ENCODE measurements at places on chromosomes 4 and X.

- no peak for DNase-seq
These were observed 357 bp upstream of the ETNPPL start for GRCh38 chr4:108763226-108763593.

DNA sequence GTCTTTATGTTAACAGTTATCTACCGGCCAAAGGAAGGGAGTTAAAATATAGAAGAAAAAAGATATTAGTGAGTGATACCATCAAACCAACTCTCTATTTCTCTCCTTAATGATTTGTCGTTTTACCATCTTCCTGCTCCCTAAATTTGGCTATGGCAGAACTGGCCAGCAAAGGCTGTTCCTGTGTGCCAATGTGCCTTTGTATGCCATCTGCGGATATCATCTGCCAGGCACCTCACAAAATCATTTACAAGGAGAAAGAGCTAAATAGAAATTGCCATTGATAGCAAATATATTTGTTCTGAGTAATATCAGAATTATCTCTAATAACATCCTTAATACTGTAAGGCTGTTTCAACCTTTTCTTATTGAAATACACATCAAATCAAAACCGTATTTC lies 22.4 kb downstream of the GPM6A start:
- no peak for DNase-seq

DNA sequence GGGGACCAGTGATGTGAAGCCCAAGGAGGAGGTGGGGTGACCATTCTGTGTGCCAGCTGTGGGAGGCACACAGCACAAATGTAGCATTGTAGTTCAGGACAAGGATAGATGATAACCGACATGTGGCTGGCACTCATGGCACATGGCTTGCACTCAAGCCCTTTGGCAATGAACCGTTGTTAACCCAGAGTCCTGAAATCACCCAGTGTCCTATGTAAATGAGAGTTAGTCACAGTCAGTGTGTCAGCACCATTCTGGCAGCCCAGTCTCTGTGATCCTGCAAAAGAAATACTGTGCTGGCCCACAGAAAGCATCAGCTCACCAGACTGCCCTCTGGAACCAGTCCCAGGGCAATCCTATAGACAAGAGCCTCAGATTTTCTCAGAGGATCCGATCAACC lies 339.3 kb downstream of the MID1IP1 start:
- DNase-seq: no peak

DNA sequence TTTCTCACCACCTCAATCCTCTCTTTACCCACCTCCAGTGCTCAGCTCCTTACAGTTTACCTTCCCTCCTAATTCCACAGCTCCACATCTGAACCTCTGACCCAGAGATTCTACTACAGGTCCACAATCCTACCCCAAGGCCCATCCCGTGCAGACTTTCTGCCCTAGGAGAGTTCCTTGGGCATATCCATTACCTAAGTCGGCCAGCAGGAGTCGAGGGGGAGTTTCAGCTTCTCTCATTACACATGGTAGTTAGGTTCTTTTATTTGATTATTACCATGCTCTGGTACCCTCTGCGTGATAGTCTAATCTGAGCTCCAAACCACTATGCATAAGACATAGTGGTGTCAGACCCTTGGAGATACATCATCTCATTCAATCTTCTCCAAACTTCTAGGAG lies 117.9 kb downstream of the SH3RF1 start:
- DNase-seq: no peak

DNA sequence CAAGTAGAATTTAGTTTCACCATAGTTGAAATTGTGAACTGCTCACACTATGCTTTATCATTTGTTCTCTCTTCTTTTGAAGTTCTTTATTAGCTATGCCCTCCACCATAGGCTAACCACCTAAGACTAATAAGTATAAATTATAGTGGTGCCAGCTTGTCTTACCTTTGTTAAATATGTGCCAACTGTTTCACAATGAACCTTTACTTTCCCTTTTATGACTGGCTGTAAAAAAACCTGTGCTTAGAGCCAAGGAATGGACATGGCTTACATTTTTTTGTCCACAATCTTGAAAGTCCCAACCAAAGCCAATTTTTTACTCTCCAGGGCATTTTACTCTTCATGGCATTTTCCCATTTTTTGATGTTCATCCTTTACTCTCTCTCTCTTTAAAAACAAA lies 123.5 kb upstream of the LEF1 start:
- DNase-seq: no peak

GRCh38 chrX:10486373-10486772 lies 134.0 kb downstream of the MID1 start:
- no peak for DNase-seq

DNA sequence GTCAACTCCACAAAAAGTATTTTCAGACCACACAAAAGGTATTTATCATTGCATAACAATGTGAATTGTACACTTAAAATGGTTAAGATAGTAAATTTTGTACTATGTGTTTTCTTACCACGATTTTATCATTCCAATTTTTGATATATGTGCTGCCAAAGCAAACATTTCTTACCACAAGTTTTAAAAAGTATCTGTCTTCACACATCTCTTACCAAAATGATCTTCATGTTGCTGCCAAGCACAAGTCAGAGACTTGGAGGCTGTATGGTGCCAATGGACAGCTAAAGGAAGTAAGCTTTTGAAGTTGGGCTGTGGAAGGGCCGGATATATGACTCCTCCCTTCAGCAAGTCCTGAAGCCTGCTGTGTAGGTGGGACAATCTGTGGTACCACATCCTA lies 67.9 kb downstream of the TMLHE start:
- no peak for DNase-seq

- no peak for DNase-seq
These were observed 263.3 kb upstream of the CLNK start for GRCh38 chr4:10947898-10948297.

GRCh38 chr4:159828687-159829086 lies 725.8 kb downstream of the RAPGEF2 start:
- DNase-seq: no peak

- DNase-seq: no peak
These were observed 2.5 kb upstream of the GABRA2 start for GRCh38 chr4:46392421-46392820.

DNA sequence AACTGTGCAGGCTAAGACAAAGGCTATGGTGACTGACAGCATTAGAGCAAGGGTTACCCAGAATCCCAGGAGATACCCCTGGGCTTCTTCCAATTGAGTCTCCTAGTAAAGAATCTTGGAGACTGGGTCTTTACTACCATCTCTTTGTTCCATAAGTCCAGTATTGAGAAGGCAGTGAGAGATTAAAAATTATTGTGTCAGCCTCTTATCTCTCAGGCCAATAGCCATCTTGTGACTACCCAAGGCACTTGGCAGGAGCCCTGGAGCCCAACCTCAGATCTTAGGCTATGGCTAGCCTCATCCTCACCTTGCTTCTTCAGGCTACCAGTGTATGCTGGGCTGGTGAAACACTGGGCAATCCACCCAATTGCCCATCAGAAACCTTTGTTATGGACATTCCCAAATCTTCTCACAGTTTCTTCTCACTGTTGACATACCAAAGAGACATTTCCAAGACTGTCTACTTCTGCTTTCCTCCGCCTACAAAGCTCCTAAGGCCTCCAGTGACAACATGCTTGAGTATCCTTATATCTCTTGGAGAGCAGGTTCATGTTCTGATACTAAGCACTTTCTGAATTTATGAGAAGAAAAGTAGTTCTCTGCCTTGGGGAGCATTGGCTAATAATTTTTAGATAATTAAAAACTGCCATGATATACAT lies 76.3 kb upstream of the STIM2 start:
- DNase-seq: no peak

- DNase-seq: peak; percentile 30
These were observed 1.5 kb downstream of the KLHL2 start for GRCh38 chr4:165208741-165209388.

DNA sequence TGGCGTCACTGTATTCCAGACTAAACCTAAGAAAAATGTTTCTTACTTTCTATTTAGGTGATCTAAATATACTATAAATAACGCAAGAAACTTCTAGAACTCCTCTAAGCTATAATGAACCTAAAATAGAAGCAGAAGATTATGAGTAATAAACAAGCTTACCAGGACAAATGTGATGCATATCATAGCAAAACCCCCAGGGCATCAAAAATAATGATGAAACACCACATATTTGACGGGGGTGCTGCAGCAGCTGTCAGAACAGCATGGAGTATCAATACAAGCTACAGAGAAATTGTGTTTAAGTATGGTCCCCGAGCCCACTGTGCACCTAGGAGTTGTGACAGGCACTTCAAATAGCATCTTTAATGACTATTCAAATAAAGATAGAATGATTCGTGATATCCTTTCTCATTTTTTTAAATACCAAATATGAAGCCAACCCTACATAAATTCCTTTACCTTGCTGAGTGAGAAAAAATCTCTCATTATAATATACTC lies 337.3 kb downstream of the CENPC start:
- no peak for DNase-seq

- DNase-seq: no peak
These were observed 89.0 kb downstream of the NAF1 start for GRCh38 chr4:163077680-163078079.

DNA sequence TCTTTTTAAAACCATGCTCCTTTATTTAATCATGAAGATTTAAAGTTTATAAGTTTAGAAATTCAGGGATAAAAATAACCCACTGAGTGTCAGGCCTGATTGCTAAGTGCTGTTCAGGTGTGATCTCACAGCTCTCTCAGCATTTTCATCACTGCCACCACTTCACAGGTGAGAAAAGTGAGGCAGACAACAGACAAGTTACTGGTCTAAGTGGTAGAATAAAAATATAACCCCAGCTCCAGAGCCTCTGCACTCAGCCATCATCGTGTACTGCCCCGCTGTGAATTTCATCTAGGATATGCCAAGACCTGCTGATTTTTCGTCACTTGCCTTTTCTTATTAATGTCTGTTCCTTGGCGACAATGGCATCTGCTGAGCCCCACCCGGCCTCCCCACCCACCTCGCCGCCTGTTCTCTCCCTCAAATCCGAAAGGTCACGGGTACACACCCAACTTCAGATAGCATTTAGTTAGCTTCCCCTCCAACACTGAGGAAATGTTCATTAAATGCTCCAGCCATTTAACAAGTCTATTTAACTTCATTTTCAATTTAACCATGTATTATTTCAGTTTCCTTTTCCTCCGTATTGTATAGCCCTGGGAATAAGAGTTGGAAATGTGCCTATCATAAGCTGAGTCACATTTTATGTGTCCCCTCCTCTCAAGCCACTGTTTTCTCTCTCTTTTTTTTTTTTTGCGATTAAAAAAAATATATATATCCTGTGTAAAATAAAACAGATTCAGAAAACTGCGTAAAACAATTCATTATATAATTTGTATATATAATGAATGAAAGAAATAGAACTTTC lies 236.5 kb downstream of the CBR4 start:
- DNase-seq: no peak

DNA sequence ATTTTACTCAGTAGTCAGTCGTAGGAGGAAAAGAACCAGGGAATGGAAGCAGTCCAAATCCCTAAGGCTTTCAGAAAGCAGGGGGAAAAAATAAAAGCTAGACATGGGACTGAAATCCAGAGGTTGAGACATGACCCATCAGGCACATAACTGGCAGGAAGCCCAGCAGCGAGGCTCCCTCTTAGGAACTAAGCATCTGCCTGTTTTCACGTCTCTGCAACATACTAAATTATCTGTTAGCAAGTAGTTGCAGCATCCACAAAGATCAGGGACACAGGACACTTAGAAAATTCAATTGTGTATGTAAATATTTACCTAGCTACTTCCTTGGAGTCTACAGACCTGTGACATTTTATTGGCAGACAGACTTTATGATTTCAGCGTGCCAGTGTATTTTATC lies 118.0 kb upstream of the EDNRA start:
- DNase-seq: no peak

- no peak for DNase-seq
These were observed 19.9 kb upstream of the TMEM255A start for GRCh38 chrX:120331116-120331515.

GRCh38 chr4:2907706-2908293 lies 55.4 kb downstream of the NOP14 start:
- no peak for DNase-seq

- peak; percentile 1 for DNase-seq
These were observed 1.4 kb upstream of the SERPINA7 start for GRCh38 chrX:106039920-106040319.

- no peak for DNase-seq
These were observed 2332.4 kb downstream of the ARAP2 start for GRCh38 chr4:33911959-33912358.

GRCh38 chr4:28811025-28811424 lies 1909.1 kb upstream of the PCDH7 start:
- DNase-seq: no peak

DNA sequence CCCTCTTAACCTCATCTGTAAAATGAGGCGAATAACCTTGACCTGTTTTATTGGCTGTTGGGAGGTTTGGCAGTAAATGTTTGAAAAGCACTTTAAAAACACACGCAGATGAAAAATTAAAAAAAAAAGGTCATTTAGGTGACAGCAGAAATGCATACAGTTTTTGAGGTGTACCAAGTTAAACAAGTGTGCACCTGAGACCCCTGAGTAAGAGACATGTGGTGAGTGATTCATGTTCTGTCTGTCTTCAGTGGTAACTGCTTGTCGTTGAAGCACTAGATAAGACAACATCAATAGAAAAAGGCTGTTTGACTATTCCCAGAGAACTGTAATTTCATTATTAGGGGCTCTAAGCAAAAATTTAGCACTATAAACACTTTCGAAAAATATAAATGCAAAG lies 608.4 kb upstream of the PITX2 start:
- DNase-seq: no peak

DNA sequence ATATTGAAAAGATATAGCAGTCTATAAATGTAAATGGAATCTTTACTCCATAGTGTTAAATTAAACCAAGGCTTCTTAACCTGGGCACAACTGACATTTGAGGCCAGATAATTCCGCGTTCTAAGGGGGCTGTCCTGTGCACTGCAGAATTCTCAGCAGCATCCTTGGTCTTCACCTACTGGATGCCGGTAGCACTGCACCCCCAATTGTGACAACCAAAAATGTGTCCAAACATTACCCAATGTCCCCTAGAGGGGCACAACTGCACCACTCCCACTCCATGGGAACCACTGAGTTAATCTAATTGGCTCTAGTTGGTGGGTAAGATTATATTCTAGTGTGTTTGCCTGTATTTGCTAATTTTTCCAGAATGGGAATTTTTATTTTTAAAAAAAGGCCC lies 16.6 kb downstream of the AP1S2 start:
- no peak for DNase-seq

- DNase-seq: no peak
These were observed 1.4 kb downstream of the SPATA4 start for GRCh38 chr4:176193938-176194337.

GRCh38 chr4:41722181-41722580 lies 26.3 kb downstream of the PHOX2B start:
- no peak for DNase-seq
